ENCODE measurements at places on chromosomes 11 and 22. TPM values are rescaled to one million over a fixed set of nuclear protein-coding genes. Genes with fewer than 3 reads are reported as not detected.

TSGA10IP gene
- total RNA-seq: not detected

PACSIN3 gene
- total RNA-seq: 39.3 TPM

GDPD4 gene
- total RNA-seq: 0.64 TPM

SSTR3 gene
- not detected for total RNA-seq

SHANK3 gene
- total RNA-seq: 0.86 TPM

FAM180B gene
- not detected for total RNA-seq

CAVIN3 gene
- 142 TPM for total RNA-seq

IPO7 gene
- total RNA-seq: 184 TPM

INSC gene
- total RNA-seq: under 0.01 TPM

NXPE1 gene
- total RNA-seq: not detected

XRCC6 gene
- total RNA-seq: 302 TPM

MISFA gene
- total RNA-seq: under 0.01 TPM

SPTBN2 gene
- total RNA-seq: 1.3 TPM

INPP5J gene
- 0.43 TPM for total RNA-seq

SLC22A25 gene
- total RNA-seq: not detected

DNA sequence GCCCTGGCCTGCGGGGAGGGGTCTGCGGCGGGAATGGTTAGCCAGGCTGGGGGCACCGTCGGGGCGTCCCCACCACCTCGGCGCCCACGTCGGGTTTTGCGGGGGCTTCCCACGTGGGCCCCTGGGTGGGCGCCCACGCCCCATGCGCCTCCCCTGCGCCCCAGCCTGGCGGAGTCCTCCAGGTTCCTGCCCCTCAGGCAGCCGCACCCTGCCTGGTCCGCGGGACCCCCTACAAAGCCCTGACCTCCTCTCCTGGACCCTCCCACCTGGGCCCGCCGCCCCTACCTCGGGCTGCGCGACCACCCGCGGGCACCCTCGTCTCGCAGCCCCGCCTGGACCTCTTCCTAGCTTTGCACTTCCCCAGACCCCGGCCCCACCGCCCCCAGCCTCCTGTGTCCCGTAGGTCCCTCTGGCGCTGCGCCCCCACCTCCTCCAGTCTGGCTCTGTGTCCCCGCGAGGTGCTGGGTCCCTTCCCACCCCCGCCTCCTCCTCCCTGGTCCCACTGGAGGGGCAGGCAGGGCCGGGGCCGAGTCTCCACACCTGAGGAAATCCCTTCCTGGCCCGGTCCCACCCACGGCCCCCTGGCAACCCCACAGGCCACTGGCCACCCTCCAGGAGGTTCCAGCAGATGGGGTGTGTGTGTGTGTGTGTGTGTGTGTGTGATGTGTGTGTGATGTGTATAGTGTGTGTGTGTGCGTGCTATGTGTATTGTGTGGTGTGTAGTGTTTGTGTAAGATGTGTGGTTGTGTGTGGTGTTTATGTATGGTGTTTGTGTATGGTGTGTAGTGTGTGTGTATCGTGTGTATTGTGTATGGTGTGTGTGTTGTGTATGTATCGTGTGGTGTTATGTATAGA, 11.8 kb downstream of the PIM3 start:
- no peak for DNase-seq

DNA sequence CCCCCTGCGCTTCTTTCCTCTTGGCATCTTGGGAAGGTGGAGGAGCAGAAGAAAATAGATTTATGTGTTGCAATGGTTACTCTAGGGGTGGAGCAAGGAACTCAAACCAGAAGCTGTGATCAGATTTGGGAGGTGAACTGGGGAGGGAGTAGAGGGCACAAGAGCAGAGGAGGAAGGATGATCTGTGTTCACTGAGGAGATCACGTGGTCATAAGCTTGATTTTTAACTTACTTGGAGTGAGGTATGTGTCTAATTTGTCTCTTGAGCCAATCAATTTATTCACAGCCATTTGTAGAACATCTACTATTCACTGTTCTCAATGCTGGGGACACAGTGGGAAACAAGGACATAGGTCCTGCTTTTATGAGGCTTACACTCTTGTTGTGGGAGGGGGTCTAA, 24.8 kb upstream of the CD82 start:
- no peak for DNase-seq

- no peak for DNase-seq
Observed at GRCh38 chr11:14881576-14882193, 10.3 kb downstream of the CYP2R1 start.

- no peak for DNase-seq
Observed at GRCh38 chr11:11845551-11845950, 3.8 kb downstream of the USP47 start.

GRCh38 chr11:133926466-133927246, 30.1 kb downstream of the IGSF9B start:
- no peak for DNase-seq

DNA sequence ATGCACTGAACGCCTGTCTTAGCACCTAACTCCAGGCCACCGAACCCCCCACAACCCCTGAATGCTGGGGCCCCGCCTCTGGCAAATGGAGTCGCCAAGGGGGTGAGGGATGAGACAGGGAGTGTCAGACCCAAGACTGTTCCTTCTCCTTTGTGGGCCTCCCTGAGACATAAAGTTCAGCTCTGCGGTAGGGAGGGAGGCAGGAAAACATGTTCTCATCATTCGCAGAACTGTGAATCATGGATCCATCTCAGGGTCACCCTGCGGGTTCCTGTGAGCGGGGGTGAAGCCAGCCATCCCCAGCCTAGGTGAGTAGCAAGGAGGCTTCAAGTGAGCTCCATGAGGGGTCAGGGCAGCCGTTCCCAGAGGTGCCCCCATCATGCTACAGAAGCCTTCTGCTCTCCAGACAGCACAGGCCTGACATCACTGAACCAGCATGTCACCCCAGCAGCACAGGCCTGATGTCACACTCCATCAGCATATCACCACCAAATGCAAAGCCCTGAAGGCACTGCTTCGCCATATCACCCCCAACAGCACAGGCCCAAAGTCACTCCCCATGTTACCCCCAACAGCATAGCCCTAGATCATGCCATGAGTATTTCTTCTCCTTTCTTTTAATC, 27.2 kb downstream of the TMPRSS6 start:
- DNase-seq: no peak

- peak; percentile 23 for DNase-seq
Observed at GRCh38 chr11:17014833-17015626, 816 bp upstream of the PLEKHA7 start.

DNA sequence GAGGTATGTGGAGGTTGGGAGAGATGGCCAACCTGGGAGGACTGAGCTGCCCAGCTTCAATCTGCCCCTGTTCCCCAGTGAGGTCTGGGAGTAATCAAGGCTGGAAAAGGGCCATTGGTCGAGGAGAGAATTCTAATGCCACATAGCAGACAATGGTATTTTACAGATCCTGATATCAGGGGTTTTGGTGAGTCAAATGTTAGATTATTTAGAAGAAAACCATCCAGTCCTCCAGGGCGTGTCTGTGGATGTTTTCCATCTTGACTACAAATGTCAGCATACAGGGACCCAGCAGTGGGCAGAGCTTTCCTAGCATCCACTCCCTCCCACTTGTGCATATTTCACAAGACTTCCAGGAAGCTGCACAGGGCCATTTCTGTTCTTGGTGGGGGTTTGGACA, 107.9 kb downstream of the SCN3B start:
- no peak for DNase-seq

DNA sequence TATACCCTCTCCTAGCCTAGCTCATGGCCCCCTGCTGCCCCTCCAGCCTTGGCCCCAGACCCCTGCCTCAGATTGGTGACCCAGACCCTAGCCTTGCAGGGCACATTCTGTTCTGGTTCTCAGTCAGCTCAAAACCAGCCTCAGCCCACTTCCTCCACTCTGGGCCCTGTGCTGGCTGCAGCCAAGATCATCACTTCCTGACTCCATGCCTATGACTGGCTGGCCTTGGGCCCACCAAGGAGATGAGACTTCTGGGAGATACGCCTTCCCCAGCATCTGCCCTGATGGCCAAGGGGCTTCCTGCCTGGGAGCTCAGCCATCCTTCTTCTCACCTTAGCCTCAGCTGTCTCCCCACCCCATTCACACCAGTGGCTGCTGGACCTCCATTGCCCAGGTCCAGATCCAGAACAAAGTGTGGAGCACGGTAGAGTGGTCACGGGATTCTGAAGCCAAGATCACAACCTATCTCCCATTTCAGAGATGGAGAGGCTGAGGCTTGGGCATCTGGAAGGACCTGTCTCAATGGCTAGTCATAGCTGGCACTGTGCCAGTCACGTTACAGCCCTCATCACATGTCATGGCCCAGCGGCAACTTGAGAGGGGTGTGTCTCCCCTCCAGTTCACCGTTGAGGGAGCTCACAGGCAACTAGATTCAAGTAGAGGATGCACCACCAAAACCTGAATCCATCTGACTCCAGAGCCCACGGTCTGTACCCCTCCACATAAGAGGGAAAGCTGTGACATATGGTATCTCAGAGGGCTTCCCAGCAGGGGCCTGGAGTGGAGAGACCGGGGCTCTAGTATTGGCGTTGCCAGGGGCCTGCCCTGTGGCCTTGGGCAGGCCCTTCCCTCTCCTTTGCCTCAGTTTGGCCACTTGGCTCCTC, 43.0 kb upstream of the KLHL35 start:
- DNase-seq: peak; percentile 48

DNA sequence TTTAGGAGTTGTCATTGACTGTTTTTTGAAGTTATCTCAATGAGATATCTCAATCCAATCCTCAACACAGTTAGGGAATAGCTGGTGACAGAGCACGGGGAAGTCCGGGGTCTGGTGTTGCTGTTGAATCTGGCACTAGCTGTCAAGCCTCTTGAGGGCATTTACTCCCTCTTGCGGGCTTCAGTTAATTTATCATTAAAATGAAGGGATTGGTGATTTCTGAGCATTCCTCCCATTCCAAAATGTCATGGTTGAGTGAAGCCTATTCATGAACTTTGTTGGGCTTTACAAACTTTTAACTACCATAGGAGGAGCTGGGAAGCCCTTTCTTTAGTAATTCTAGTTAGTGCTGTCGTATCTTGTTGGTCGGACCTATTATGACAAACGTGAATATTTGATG, 40.2 kb downstream of the UVRAG start:
- DNase-seq: no peak

- peak; percentile 67 for DNase-seq
Observed at GRCh38 chr11:62880231-62880802, 379 bp upstream of the SLC3A2 start.

DNA sequence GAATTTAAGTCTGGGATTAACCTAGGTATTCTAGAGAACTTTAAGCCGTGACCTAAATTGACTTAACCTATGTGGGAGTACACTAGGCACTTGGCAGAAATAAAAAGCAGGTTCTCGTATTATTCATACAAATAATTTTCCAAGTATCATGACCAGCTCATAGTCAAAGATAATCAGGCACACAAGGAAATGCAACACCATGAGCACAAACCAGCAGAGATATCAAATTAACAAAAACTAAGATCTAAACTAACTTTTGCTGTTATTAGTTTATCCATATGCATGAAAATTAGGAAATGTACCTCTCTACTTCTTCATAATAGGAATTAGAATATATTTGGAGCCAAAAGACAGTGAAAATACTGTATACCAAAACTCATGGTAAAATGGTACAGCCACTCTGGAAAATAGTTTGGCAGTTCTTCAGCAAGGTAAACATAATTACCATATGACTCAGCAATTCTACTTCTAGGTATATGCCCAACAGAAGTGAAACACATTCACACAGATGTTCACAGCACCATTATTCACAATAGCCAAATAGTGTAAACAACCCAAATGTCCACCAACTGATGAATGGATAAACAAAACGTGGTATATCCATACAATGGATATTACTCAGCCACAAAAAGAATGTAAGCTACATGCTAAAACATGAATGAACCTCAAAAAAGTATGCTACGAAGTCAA, 154.1 kb downstream of the ENTHD1 start:
- DNase-seq: no peak

GRCh38 chr22:44623771-44624510, 78.1 kb upstream of the PRR5 start:
- DNase-seq: no peak

GRCh38 chr11:38950867-38951266, 2352.8 kb upstream of the RAG2 start:
- no peak for DNase-seq

DNA sequence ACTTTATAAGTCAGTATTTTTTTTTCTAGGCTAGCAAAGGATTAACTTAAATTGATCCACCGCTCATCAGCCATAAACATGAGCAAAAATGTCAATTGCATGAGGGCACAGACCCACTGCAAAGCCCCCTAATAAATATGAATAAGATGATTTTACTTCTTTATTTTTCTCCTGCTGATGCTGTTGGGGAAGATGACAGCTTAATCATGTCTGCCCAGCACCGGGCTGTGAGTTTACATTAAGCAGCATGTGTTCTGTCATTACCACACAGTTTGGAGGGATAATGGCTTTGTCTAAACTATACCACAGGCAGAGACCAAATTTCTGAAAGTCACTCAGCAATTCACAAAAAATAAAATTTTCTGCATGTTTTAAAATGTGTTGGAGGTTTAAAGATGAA, 346.3 kb downstream of the LRRC4C start:
- DNase-seq: no peak

DNA sequence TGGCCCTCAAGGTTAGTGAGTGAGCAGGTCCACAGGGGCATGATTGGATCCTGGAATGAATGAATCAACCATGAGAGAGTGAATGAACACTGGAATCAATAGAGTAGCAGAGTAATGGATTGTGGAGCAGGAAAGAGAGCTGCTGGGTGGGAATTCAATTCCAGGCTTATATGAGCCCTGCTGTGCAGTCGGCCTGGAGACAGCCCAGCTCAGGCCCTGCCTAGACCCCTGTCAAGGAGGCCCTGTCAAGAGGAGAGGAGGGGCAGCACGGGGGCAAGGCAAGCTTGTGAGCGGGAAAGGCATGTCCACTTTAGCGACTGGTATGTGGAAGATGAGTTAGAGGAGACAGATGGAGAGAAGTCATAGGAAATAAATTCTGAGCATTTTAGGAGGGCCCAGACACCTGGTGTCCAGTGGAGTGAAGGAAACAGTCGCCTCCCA, 1.3 kb upstream of the FOLR1 start:
- DNase-seq: no peak

DNA sequence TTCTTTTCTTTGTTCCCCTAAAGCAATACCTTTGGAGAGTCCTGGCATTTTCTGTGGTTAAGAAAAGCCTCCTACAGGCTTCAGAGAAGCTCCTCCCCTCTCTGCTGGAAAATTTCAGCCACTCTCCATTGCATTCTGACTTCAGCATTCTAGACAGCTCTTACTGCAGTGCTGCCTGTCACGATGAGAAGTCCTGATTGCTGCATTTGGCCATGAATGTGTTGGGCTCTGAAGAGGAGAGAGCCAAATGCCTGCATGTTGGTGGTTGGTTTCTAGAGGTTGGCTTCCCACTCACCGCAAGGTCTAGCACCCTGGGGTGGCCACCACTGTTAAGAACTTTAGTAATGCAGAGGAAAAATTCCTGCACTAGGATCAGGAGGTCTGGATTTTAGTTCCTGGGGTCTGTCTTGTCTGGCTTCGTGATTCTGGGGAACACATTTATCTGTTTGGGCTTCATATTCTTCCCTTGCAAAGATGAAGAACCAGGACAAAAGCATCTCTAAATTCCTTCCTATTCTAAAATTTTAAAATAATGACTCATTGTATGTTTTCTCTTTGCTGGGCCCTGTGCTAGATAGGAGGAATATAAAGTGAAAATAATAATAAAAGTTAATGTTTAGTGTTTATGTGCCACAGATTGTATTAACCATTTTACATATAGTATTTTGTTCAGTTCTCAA, 38.1 kb downstream of the COA4 start:
- peak; percentile 53 for DNase-seq

GRCh38 chr11:72814286-72815109, at the start of gene ATG16L2:
Gene ATG16L2, plus strand, starts transcription at chr11:72814411. Its CDS starts 35 bp downstream, at chr11:72814446.
- peak; percentile 89 for DNase-seq
